ENCODE measurements at places on chromosomes 6 and 20.

GRCh38 chr6:82144852-82145340 is 102.6 kb downstream of the IBTK start:
- DNase-seq: peak; percentile 95

GRCh38 chr20:4713401-4713800 is 8.3 kb upstream of the PRND start:
- DNase-seq: peak; percentile 98

DNA sequence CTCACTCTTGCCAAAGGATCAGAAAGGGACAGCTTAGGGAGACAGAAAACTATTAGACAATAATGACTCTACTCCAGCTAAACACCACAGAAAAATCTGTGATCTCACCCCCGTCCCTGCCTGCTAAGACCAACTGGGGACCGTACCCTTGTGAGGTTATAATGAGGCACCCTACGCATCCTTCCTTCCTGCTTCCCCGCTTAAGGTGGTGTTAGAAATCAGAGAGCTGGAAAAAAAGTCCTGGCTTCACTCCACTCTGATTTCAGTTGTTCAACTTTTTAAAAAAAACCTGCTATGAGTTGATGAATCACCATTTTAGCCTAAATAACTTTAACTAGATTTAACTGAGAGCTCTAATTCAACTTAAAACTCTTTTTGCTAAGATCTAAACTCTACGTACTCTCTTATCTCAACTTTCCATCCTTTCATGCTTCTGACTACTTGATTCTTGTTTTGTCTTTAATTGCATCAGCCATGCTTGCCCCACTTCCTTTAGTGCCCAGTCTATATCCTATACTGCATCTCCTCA is 35.8 kb upstream of the TMEM14A start:
- DNase-seq: no peak

- DNase-seq: no peak
These were observed 22.4 kb downstream of the ITCH start for GRCh38 chr20:34385464-34385863.
